Urinary bladder (tissue), 4 donors: ENCODE measurements at places on chromosomes 16 and 17. TPM values are rescaled to one million over a fixed set of nuclear protein-coding genes. Genes with fewer than 3 reads are reported as not detected.

Gene MYO15B
- polyA plus RNA-seq, result 78.1 TPM

Gene SLC25A10
- 12.6 TPM for polyA plus RNA-seq

Gene EVI2A
- polyA plus RNA-seq, result 7.8 TPM

Gene PLXDC1
- polyA plus RNA-seq, result 7.1 TPM

Gene CCL23
- 16.9 TPM for polyA plus RNA-seq

Gene EME1
- polyA plus RNA-seq, result 0.29 TPM

Gene TMEM238L
- 1.8 TPM for polyA plus RNA-seq

Gene PRSS33
- polyA plus RNA-seq, result not detected

Gene GPR179
- 0.04 TPM for polyA plus RNA-seq

Gene HS3ST3B1
- 2.9 TPM for polyA plus RNA-seq

Gene TEDC2
- 1.1 TPM for polyA plus RNA-seq

Gene ZNF778
- polyA plus RNA-seq, result 5.1 TPM

Gene PIK3R6
- 0.79 TPM for polyA plus RNA-seq

Gene KRTAP3-2
- polyA plus RNA-seq, result not detected

Gene NT5M
- polyA plus RNA-seq, result 5.9 TPM

Gene HOXB3
- polyA plus RNA-seq, result 6.1 TPM

Gene CD7
- polyA plus RNA-seq, result 3.7 TPM

Gene CSH2
- not detected for polyA plus RNA-seq

Gene GPR142
- polyA plus RNA-seq, result 0.23 TPM

Gene COQ7
- 22.1 TPM for polyA plus RNA-seq

Gene GDPD1
- 1.2 TPM for polyA plus RNA-seq

Gene MYCBPAP
- polyA plus RNA-seq, result 0.23 TPM

Gene FBXW10
- polyA plus RNA-seq, result 0.03 TPM

Gene EVPLL
- polyA plus RNA-seq, result 0.84 TPM

Gene SULT1A2
- polyA plus RNA-seq, result 1.3 TPM

Gene NEUROD2
- not detected for polyA plus RNA-seq

Gene SPATA22
- polyA plus RNA-seq, result 0.23 TPM

Gene YBX2
- polyA plus RNA-seq, result 1.8 TPM
